Activated CD8-positive, alpha-beta memory T cell treated with anti-CD3 and anti-CD28 coated beads, Interleukin-2, amount 10 ng/mL, durations not matched to agents 7 days and 5 days (primary cell): ENCODE measurements at places on chromosomes 13 and 19. TPM values are rescaled to one million over a fixed set of nuclear protein-coding genes. Genes with fewer than 3 reads are reported as not detected.

Gene CEACAM19
- not detected for total RNA-seq

Gene ZNF208
- total RNA-seq, result 0.30 TPM

Gene KASH5
- not detected for total RNA-seq

Gene AMER2
- not detected for total RNA-seq

Gene TPRX1
- total RNA-seq, result not detected

Gene APOC4
- total RNA-seq, result not detected

Gene CBLC
- total RNA-seq, result not detected

Gene ACP7
- total RNA-seq, result not detected

Gene ERICH4
- not detected for total RNA-seq

Gene CYP2A6
- not detected for total RNA-seq

Gene SLC5A5
- total RNA-seq, result 0.59 TPM

Gene KIR2DL4
- 0.42 TPM for total RNA-seq

Gene ZNF541
- total RNA-seq, result 0.40 TPM

Gene NLRP11
- not detected for total RNA-seq

DNA sequence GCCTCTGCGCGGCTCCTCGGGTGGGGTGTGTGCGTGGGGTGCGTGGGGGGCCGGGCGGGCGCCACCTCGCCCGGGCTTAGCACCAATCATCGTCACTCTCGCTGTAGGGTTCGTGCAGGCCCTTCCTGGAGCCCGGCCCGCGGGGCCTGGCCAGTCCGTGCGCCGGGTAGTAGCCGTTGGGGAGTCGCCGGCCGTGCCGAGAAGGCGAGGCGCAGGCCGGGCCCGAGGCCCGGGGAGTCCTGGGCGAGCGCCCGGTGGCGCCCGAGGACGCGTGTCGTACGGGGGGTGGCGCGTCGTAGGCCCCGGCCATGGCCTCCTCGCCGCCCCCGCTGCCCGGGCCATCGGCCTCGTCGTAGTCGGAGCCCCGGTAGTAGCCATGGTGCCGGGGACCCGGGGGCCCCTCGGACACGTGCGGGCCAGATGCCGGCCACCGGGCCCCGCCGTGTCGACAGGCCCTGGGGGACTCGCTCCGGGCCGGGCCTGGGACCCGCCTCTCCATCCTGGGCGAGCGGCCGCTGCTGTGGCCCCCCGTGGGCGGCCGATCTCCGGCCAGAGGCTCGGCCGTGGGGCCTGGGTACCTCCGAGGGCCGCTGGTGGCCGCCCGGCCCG lies 57.1 kb downstream of the IER2 start:
- H3K4me1 ChIP-seq, result peaks cover 6% of the 10 kb centered on the region
- no peak for DNase-seq
- no peaks in the 10 kb centered on the region for H3K27me3 ChIP-seq
- H3K4me3 ChIP-seq, result no peak overlapping the region
- no peaks in the 10 kb centered on the region for H3K36me3 ChIP-seq

GRCh38 chr19:47445527-47445926 lies 26.2 kb downstream of the SLC8A2 start:
- H3K4me1 ChIP-seq, result peaks cover 40% of the 10 kb centered on the region
- peaks cover 2% of the 10 kb centered on the region for H3K36me3 ChIP-seq
- DNase-seq, result no peak
- H3K27me3 ChIP-seq, result peaks cover 76% of the 10 kb centered on the region
- no peak overlapping the region for H3K4me3 ChIP-seq
- H3K27ac ChIP-seq, result no peak overlapping the region

GRCh38 chr19:13797870-13798269 lies 2.6 kb downstream of the ZSWIM4 start:
- H3K36me3 ChIP-seq, result no peaks in the 10 kb centered on the region
- H3K4me1 ChIP-seq, result peaks cover 18% of the 10 kb centered on the region
- H3K27ac ChIP-seq, result no peak overlapping the region
- DNase-seq, result no peak
- H3K4me3 ChIP-seq, result no peak overlapping the region

- peaks cover 46% of the 10 kb centered on the region for H3K36me3 ChIP-seq
- no peaks in the 10 kb centered on the region for H3K27me3 ChIP-seq
- DNase-seq, result no peak
- peaks cover 16% of the 10 kb centered on the region for H3K4me1 ChIP-seq
Measured at GRCh38 chr19:45528149-45528743, 21.0 kb downstream of the VASP start.

DNA sequence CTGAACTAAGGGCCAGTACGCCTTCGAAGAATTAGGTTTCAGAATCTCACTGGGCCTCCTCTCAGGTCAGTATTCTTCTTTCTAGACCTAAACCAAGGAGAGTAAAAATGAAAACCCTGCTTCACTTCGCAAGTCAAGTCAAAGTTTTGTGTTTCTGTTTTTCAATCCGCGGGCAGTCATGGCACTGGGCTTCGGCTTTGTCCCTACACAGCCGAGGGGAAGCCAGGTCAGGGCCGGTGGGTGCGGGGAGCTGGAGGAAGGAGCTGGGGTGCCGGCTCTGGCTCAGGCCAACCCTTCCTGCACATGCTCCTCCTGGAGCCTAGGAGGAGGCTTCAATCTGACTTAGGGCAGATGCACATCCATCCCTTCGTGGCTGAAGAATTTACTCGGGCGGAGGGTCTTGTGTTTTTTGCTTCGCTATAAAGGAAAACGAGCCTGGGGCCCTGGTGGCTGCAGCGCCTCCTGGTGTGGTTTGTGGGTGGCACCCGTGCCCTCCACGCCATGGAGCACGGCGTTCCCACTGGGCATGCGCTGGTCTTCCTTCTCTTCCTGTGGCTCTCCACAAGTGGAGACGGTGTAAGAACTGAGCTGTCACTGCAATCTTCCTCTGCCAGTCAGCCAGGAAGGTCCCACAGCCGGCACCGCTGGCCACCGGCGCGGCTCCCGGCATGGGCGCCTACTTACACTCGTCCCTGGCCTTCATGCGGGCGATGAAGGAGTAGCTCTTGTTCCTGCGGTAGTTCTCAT lies 22.5 kb downstream of the C19orf44 start:
- H3K27me3 ChIP-seq, result no peaks in the 10 kb centered on the region
- H3K4me3 ChIP-seq, result no peak overlapping the region
- peaks cover 30% of the 10 kb centered on the region for H3K36me3 ChIP-seq
- H3K4me1 ChIP-seq, result peaks cover 9% of the 10 kb centered on the region
- H3K27ac ChIP-seq, result no peak overlapping the region
- no peak for DNase-seq

GRCh38 chr19:16200038-16201010 lies 2.6 kb downstream of the AP1M1 start:
- H3K27ac ChIP-seq, result peak overlapping the region; percentile 33
- H3K4me3 ChIP-seq, result no peak overlapping the region
- H3K27me3 ChIP-seq, result no peaks in the 10 kb centered on the region
- H3K4me1 ChIP-seq, result peaks cover 60% of the 10 kb centered on the region
- H3K36me3 ChIP-seq, result peaks cover 25% of the 10 kb centered on the region

- H3K27me3 ChIP-seq, result peaks cover 16% of the 10 kb centered on the region
- DNase-seq, result no peak
- peaks cover 4% of the 10 kb centered on the region for H3K36me3 ChIP-seq
- H3K27ac ChIP-seq, result no peak overlapping the region
- H3K4me1 ChIP-seq, result peaks cover 6% of the 10 kb centered on the region
Measured at GRCh38 chr13:33763021-33763420, 54.9 kb upstream of the RFC3 start.

GRCh38 chr19:4402171-4403004 lies at the start of gene CHAF1A:
TSS of gene CHAF1A (plus strand) at chr19:4402640. CDS start at chr19:4402763, 123 bp downstream.
- H3K27ac ChIP-seq, result peak within 1 kb of the TSS; percentile 97
- H3K27me3 ChIP-seq, result no peaks in the 10 kb centered on the region
- peak within 1 kb of the TSS; percentile 94 for H3K4me3 ChIP-seq
- H3K36me3 ChIP-seq, result peaks cover 34% of the 10 kb centered on the region
- DNase-seq, result peak; percentile 100

DNA sequence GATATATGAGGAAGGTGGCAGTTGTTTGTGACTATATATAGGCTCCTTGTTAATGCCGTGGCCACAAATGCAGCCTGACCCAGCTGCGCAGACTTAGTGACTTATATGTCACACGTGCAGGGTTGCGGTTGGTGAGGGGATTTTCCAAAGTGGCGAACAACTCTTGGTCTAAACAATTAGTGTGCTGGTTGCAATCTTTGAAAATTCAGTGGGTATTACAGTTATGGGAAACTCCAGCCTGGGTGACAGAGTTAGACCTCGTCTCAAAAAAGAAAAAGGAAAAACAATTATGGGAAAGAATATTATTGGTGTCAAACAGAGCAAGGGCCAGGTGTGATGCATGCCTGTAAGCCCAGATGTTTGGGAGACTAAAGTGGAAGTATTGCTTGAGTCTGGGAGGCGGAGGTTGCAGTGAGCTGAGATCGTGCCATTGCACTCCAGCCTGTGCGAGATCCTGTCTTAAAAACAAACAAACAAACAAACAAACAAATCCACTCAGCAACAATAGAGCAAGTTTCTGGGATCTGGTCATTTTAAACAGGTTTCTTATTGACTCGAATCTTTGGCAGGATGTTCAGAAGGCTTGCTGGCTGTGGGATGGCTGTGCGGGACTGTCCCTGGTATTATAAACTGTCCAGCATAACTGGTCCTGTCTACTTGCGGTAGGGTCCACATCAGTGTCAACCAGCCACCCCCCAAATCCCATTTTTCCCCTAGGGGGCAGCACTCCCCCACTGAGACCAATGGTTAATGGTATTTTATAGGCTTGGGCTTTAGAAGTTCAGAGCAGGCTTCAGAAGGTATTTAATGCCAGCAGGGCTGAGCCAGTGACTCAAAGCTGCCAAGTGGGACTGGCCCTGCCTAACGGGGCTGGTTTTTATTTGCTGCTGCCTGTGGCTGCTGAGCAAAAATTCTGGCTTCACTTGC lies 15.4 kb downstream of the RELB start:
- peak; percentile 91 for DNase-seq
- no peaks in the 10 kb centered on the region for H3K27me3 ChIP-seq
- peak overlapping the region; percentile 80 for H3K27ac ChIP-seq

- H3K36me3 ChIP-seq, result no peaks in the 10 kb centered on the region
- no peak overlapping the region for H3K4me3 ChIP-seq
- no peaks in the 10 kb centered on the region for H3K27me3 ChIP-seq
Measured at GRCh38 chr19:6276447-6276846, 3.3 kb downstream of the MLLT1 start.

DNA sequence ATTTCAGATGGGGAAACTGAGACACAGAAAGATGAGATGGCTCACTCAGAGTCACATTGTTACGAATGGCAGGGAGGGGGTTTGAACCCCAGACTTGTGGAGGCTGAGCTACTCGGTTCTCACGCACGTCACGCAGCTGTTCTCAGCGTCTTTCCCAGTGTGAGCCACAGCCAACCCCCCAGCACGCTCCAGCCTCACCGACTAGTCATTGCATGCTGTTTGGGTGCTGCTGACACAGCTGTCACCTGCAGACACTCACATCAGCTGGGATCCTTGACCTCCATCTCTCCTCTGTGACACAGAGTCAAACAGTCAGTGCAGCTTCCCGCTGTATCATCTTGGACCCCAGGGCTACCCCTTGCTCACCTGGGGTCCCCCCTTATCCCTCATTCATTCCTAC lies 2.4 kb upstream of the NCAN start:
- H3K27ac ChIP-seq, result no peak overlapping the region
- peaks cover 33% of the 10 kb centered on the region for H3K27me3 ChIP-seq
- peaks cover 20% of the 10 kb centered on the region for H3K4me1 ChIP-seq
- DNase-seq, result no peak
- H3K36me3 ChIP-seq, result no peaks in the 10 kb centered on the region
- H3K4me3 ChIP-seq, result no peak overlapping the region

DNA sequence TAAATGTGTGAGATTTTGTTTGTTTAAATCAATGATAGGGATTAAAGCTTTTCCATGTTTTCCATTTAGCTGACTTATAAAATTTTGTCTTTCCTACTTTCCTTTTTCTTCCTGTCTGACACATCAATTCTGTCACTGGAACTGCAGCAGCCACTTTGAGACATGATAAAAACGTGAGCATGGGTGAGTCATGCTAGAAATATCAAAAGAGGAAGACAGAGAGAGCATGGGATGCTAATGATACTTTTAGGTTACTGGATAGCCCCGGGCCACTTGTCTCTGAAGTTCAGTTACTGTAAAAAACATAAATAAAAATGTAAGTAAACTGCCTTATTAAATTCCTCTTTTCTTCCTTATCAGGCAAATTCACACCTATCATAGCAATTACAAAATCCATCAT lies 1332.0 kb upstream of the PCDH20 start:
- H3K4me3 ChIP-seq, result no peak overlapping the region
- no peaks in the 10 kb centered on the region for H3K36me3 ChIP-seq
- H3K27me3 ChIP-seq, result no peaks in the 10 kb centered on the region
- no peak for DNase-seq

DNA sequence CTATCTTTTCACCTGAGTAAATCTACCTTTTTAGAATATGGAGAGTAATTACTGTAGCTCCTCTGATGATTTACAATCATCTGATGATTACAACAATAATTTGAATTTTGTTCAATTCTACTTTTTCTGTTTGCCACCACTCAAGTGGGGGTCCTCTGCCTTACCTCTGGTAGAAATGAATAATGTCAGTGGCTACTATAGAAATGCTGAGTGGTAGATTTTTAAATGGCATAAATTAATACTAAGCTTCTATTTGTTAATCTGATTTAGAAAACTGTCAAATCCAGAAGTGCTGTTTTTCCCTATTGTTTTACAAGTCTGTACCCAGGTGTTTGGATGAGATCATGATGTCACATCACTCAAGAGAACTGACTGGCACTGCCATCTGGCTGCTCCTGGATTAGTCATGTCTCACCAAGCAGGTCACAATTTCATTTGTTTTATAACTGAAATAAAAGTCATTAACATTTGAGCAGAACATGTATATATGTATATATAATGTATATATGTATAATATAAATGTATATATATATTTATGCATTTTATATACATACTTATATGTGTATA lies 494.8 kb downstream of the TBC1D4 start:
- H3K4me1 ChIP-seq, result no peaks in the 10 kb centered on the region
- no peaks in the 10 kb centered on the region for H3K36me3 ChIP-seq
- H3K4me3 ChIP-seq, result no peak overlapping the region
- no peak for DNase-seq
- H3K27ac ChIP-seq, result no peak overlapping the region

- peaks cover 48% of the 10 kb centered on the region for H3K36me3 ChIP-seq
- peaks cover 19% of the 10 kb centered on the region for H3K4me1 ChIP-seq
- H3K4me3 ChIP-seq, result no peak overlapping the region
- H3K27ac ChIP-seq, result no peak overlapping the region
Measured at GRCh38 chr19:9306443-9306842, 3.2 kb downstream of the ZNF699 start.
